RPMI7951 (cell line): ENCODE measurements at places on chromosomes 4 and X. TPM values are rescaled to one million over a fixed set of nuclear protein-coding genes. Genes with fewer than 3 reads are reported as not detected.

TRPC3 gene
- not detected in 2 replicates for total RNA-seq

SYN1 gene
- total RNA-seq, result 0.12 and 0.20 TPM in 2 replicates

ADGRL3 gene
- total RNA-seq, result not detected in 2 replicates

SHROOM2 gene
- 27.3 and 29.3 TPM in 2 replicates for total RNA-seq

C4orf36 gene
- total RNA-seq, result not detected in 2 replicates
